ENCODE measurements at places on chromosomes 4 and X.

DNA sequence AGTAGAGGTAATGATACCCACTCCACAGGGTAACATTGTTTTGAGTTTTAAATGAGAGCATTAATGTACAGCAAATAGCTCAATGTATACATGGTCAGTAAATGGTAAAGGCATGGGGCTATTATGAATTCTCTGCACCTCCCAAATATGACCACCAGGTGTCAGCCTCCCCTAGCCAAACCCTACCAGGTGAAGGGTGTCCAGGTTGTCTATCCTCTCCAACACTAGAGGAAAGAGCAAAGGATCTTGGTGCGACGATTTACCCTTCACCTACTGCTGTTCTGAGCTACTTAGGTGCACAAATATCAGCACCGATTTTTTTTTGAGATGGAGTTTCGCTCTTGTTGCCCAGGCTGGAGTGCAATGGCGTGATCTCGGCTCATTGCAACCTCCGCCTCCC, 26.5 kb upstream of the XIAP start:
- DNase-seq, result peak; percentile 39

GRCh38 chr4:143643399-143643798, 57.1 kb downstream of the FREM3 start:
- no peak for DNase-seq

DNA sequence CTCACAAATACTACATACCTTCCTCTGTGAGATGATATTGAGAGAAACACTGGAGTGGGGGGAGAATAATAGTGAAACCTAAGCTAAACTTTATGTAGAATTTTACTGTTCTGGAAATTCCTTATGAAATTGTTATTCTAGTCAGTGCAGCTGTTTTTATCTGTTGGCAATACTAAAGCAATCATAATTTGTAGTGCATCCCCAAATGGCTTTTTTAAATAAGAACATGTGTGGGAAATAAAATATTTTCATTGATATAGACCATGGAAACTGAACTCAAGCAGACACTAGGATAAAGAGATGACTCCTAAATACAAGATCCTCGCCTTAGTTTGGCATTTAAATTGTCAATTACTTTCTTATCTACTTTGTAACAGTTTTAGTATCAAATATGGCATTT, 51.1 kb downstream of the SEC24D start:
- DNase-seq, result no peak

- peak; percentile 5 for DNase-seq
These were observed 291 bp upstream of the NBDY start for GRCh38 chrX:56728752-56729151.

GRCh38 chr4:174870311-174870710, 41.3 kb upstream of the GLRA3 start:
- DNase-seq, result no peak

DNA sequence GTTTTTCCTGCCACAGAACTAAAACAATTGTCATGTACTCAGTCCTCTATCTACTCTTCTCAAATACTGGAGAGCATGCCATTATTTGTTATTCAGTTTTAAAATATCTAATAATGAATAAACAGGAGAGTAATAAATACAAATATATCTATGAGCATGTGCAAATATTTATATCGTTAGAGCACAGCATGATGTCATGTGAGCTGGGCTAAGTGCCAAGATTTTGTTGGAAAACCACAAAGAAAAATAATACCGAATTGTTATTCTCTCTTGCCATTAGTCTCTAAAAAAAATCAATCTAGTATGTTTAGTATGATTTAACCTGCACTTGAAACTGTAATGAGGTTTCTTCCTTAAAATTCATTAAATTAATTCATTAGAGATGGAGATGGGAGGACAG, 97.3 kb downstream of the DDX60 start:
- peak; percentile 85 for DNase-seq

GRCh38 chrX:154303476-154303875, 7.9 kb downstream of the TKTL1 start:
- DNase-seq, result no peak

DNA sequence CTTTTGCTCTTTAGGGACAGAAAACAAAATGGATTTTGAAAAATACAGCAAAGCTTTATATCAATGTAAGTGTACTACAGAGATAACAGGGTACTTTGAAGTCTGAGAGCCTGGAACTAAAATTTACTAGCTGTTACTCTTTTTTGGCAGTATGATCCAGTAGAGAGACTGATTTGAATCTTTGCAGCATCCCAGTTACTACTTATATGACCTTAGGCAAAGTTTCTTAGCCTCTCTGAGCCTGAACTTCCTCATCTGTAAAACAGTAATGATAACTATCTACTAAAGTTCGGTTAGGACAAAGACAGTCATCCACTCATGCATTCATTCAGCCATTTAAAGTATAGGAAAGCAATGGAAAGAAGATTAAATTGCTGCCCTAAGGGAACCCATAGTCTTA, 10.1 kb downstream of the BRWD3 start:
- DNase-seq, result no peak

DNA sequence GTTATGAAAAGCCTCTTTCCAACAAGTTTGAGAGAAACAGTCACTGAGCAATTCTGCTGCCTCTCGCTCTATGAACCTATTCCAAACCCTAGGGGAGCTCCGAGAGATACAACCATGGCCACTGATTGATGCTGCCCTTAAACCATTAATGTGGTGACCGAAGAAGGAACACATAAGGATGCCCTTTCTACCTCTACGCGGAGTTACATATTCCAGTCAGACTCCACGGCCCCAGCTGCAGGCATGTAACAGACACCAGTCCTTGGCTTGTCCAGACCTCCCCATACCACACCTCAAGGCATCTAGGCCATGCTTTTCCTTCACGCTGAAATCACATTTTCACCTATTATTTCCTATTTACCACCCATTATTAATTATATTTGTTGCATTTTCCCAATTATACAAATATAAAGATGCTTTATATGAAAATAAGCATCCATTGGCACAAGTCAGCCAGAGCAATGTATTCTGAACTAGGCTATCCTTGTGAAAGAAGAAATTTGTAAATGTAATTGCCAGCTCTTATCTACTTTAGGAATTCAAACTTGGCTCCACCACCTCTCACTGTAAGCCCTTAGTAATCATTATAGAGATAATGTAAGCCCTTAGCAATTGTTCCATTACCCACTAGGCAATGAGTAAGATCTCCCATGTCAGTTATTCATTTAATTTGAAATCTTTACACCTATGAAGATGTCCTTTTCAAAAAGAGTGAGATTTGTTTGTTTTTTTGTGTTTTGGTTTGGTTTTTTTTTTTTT, 338.4 kb downstream of the NR3C2 start:
- DNase-seq, result peak; percentile 16

DNA sequence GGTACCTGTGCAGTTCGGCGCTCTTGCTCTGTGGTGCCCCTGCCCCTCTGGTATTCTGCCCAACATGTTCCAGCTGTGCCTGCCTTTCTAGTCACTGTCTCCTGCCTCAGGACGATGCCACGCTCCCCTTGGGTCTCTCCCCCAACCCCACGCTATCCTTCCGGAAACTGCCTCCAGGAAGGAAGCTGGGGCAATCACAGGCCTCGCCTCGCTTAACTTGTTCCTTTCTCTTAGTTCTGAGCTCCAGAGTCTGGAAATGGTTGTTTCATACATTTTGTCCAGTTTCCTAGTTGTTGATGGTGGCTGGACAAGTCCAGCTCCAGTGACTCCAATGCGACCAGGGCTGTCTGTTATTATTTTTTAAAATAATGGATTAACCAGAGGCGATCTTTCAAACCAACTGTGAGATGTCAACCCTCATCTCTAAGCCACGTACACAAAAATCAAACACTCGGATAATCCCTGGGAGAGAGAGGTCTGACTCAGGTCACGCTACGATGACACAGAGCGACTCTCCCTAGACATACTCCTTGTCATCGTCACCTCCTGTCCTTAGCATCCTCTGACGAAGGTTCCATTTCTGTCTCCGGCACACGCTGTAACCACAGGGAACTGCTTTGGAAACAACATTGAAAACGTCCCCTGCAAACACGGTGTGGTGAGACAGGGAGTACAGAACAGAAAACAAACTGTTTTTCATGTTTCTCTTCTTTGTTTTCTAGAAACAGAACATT, 62.5 kb downstream of the ABLIM2 start:
- peak; percentile 18 for DNase-seq

GRCh38 chr4:20554134-20554533, 146.1 kb upstream of the PACRGL start:
- DNase-seq, result no peak

- peak; percentile 11 for DNase-seq
These were observed 52.0 kb upstream of the HS3ST1 start for GRCh38 chr4:11480683-11481082.

DNA sequence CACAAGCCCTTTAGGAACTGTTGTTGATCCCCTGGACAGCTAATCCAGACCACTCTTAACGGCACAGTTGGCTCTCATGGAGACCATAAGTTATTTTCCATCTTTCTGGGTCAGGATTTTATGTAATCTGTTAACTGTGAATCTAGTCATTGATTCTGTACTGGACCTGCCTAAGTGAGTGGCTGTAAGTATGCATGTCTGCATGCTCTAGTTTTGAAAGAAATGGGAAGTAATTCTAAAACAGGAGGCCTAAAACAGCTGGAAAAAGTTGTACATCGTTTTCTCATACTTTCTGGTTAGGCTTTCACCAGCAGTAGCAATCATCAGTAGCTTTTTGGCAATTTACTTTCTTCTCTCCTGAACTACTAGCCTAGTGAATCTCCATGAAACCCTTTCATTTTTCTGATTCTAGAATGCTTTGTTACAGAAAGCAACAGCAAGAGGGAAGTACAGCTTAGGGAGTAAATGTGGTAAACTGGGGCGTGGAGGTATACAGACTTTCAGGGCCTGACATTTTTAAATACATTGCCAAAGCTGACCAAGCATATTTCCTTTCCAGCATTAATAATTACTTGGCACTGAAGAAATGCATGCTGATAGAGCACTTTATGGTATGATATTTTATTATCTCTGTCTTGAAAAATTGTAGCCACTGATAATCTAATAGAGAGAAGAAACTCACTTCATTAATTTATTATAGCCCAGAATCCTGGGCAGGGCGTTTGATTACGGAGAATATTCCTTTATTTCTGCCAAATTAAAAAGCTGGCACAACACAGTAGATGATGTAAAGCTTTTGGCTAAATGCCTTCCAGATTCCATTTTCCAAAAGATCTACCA, 202.7 kb downstream of the BANK1 start:
- no peak for DNase-seq

- DNase-seq, result no peak
These were observed 49.5 kb downstream of the PSAPL1 start for GRCh38 chr4:7384929-7385890.

DNA sequence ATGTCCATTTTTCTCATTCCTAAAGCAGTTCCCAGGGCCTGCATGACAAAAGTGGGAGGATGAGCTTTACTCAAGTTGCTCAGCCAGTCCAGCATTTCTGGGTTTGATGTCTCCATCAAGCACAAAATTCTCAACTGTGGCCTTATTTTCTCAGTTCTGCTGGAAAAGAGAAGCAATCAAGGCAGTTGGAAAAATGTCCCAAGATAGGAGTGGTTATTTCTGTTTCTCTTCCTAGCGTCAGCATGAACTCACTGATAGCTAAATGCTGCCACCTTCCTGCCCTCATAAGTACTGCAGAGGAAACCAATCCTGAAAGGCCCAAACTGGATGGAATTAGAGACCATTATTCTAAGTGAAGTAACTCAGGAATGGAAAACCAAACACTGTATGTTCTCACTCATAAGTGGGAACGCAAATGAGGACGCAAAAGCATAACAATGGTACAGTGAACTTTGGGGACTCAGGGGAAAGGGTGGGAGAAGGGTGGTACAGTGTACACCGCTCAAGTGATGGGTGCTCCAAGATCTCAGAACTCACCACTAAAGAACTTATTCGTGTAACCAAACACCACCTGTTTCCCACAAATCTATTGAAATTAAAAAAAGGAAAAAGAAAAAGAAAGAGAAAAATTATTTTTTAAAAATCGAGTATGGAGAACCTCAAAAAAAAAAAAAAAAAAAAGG, 29.6 kb downstream of the ADH7 start:
- peak; percentile 82 for DNase-seq

- DNase-seq, result peak; percentile 63
These were observed 141.4 kb downstream of the PPP3CA start for GRCh38 chr4:101205916-101206315.

DNA sequence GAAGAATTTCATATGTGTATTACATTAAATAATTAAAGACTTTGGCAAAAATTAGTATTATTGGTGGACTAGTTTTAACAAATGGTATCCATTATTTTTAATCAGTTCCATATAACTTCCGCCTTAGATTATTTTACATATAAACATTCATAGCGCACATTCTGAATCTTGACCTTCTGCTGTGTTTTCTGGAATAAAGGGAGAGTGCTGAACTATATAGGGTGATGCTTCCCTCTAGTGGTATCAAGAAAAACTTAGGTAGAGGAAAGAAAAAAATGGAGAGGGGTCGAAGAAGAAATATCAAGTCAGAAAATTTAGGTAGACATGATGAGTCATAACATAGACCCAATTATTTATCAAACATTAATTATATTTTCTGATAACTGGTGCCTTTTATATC, 155.6 kb upstream of the PACRGL start:
- DNase-seq, result peak; percentile 71

DNA sequence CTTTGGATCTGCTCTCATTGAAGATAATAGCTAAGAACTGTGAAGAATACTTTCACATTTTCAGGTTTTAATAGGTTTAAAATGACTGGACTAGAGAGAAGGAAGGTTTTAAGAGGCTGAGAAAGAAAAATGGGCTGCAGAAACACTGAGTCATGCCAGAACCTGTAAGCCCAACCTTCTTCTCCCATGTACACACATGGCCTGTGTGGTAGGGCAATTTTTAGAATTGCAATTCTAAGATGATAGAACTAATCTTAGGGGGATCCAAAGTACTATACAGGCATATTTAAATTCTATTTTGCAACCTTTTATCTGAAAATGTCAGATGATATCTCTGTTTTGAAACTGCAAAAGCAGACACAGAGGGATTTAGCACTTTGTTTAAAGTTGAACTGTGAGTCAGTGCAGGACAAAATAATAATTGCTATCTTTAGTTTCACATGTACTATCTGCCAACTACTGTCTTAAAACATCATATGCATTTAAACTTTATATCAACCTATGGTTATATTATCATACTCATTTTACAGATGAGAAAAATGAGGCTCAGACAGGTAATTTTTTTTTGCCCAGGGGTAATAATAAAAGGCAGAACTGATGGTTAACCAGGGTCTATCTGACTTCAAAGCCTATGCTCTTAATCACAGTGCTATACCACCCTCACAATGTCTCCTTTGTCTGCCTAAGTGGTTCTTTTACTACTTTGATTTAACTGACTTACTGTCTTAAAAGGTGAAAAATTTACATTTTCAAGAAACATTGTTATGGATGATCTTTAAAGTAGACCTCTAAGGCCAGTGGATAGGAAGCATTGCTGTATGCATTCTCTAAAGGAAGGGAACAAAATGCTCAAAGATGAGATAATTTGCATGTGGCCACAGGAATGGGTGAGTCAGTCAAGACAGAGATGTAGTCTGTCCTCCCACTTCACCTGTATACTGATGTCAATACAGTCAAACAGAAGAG, 4.3 kb downstream of the TMPRSS11E start:
- peak; percentile 4 for DNase-seq

DNA sequence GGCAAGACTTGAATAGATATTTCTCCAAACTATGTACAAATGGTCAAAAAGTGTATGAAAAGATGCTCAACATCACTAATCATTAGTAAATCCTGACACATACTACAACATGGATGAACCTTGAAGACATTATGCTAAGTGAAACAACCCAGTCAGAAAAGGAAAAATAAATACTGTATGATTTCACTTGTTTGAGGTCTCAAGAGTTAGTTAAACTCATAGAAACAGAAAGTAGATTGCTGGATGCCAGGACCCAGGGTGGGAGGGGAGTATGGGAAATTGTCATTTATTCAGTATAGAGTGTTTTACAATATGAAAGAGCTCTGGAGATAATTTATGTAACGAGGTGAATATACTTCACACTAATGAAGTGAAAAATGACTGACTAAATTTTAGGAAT, 32.4 kb downstream of the PRMT9 start:
- DNase-seq, result no peak
